Uterus (tissue), 4 donors: ENCODE measurements at places on chromosomes 6 and 20. TPM values are rescaled to one million over a fixed set of nuclear protein-coding genes. Genes with fewer than 3 reads are reported as not detected.

Gene AIF1
- 25.6 TPM for total RNA-seq

Gene C20orf144
- total RNA-seq = not detected

Gene ADGRB3
- total RNA-seq = 5.3 TPM

Gene XKR7
- total RNA-seq = 0.14 TPM

Gene GINS1
- total RNA-seq = 1.3 TPM

Gene MOG
- total RNA-seq = not detected

Gene SNX3
- 152 TPM for total RNA-seq

Gene TRERF1
- 3.8 TPM for total RNA-seq

Gene MICAL1
- 30.6 TPM for total RNA-seq

Gene LY6G6F
- total RNA-seq = not detected

GRCh38 chr6:21115111-21115510 lies 478.4 kb upstream of the SOX4 start:
- no peak overlapping the region for H3K4me3 ChIP-seq
- no peaks in the 10 kb centered on the region for H3K4me1 ChIP-seq
- no peaks in the 10 kb centered on the region for H3K36me3 ChIP-seq
- no peak for DNase-seq
- no peak overlapping the region for H3K27ac ChIP-seq

DNA sequence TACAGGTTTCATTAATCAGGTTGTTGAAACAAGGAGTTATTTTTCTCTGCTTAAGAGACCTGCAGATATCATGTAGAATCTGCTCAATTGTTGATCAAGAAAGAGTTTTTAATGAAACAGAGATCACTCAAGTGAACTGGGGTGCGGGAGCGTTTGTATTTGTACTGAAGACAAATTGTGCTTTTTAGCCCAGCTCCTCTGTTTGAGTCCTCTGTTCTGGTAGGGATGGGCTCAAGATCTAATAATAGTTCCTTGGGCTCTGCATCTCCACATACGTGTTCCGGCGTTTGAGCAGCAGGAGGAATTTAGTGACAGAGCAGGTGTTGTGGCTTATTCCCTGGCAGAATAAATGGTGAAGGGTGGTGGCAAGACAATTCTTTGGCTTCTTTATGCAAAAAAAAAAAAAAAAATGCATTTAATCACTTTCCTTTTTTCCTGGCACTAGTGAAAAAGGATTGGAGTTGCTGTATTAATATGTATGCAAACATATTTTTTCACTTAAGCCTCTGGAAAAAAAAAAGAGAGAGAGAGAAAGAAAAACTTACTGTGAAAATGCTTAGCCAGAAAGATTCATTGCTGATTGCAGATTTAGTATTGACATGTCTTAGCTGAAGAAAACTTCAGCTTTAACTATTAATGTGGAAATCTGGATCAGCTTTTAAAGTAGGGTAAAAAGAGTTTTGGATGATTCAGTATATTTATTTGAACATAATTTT lies 4.0 kb downstream of the CITED2 start:
- DNase-seq = no peak
- H3K27ac ChIP-seq = peak overlapping the region; percentile 95
- peak overlapping the region; percentile 80 for H3K4me3 ChIP-seq
- H3K36me3 ChIP-seq = no peaks in the 10 kb centered on the region
- H3K4me1 ChIP-seq = peaks cover 4% of the 10 kb centered on the region
- H3K27me3 ChIP-seq = no peaks in the 10 kb centered on the region

DNA sequence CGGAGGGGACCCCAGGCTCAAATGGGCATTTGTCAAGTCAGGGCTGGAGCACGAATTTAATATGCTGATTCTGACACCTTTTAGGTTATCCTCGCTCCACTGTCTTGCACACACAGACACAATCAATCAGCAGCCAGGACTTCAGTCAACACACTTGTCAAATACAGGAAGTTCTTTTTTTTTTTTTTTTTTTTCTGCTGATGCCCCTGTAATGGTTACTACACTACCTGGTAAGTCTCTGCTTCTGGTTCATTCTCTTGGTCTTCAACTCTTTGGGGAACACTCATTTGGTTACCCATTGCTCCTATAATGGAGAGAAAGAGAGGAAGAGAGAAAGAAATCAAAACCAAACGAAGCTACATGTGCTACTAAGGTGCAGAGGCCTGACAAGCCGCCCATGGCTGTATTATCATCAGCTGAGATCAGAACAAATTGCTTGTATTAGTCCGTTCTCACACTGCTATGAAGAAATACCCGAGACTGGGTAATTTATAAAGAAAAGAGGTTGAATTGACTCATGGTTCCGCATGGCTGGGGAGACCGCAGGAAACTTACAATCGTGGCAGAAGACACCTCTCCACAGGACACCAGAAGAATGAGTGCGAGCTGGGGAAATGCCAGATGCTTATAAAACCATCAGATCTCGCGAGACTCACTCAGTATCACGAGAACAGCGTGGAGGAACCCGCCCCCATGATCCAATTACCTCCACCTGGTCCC lies 11.8 kb downstream of the BCAS1 start:
- H3K27ac ChIP-seq = no peak overlapping the region
- no peak overlapping the region for H3K4me3 ChIP-seq
- H3K4me1 ChIP-seq = no peaks in the 10 kb centered on the region
- H3K36me3 ChIP-seq = no peaks in the 10 kb centered on the region
- H3K27me3 ChIP-seq = no peaks in the 10 kb centered on the region

GRCh38 chr20:19945732-19946670 lies 71.2 kb upstream of the NAA20 start:
- H3K27me3 ChIP-seq = no peaks in the 10 kb centered on the region
- H3K36me3 ChIP-seq = no peaks in the 10 kb centered on the region
- H3K27ac ChIP-seq = peak overlapping the region; percentile 8
- H3K4me3 ChIP-seq = no peak overlapping the region
- no peaks in the 10 kb centered on the region for H3K4me1 ChIP-seq

DNA sequence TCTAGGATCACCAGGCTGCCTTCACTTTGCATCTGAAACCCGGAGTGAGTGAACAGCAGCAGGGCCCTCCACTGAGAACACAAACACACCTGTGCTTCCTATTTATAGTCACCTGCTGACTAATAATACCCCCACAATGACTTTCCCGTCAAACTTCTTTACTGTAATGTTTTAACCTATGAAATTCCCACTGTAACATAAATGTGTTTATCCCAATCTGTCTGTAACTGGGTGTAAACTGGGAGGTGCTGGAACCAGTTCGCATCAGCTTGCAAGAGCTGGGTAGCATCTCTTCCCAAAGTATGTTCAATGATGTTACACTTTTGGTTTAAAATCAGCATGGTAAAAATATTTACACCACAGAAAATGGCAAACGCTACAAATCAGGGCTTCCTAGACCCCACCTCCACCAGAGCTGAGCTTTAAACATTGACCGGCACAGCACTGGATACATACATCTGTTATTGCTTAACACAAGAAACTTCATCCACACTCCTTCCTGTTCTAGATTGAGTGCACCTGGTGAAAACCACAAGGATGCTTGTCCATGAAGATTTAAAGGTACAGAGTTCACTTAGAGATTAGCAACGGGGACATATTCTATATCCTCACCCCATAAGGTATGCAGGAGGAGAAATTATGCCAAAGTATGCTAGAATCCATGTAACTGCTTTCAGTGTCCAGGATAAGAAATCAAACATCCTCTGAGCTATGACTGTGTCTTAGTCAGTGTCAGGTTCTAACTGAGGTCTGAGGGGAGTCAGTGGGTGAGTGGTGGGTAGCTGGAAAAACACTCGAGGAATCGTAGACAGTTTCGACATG lies 79.0 kb downstream of the ALDH8A1 start:
- no peaks in the 10 kb centered on the region for H3K4me1 ChIP-seq
- no peaks in the 10 kb centered on the region for H3K27me3 ChIP-seq
- H3K4me3 ChIP-seq = no peak overlapping the region
- H3K36me3 ChIP-seq = no peaks in the 10 kb centered on the region
- H3K27ac ChIP-seq = no peak overlapping the region

GRCh38 chr6:139904158-139904533 lies 529.7 kb upstream of the CITED2 start:
- no peak overlapping the region for H3K27ac ChIP-seq
- no peaks in the 10 kb centered on the region for H3K36me3 ChIP-seq
- no peak for DNase-seq
- no peaks in the 10 kb centered on the region for H3K27me3 ChIP-seq

DNA sequence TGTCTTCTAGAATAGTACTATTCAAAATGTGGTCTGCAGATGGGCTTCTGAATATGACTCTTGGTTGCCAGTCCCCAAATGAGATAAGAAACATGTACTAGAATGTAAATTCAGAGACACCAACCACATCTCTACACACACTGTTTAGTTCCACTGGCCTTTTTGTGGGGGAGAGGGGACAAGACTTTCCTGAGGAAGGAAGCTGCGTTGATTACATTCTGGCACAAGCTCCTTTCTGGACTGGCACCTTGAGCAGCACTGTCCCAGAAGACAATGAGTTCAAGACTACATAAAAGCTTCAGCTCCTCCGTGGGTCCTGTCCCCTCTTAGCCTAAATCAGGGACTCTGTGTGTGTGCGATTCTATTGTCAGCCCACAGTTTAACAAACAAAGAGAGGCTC lies 6.9 kb upstream of the IYD start:
- no peaks in the 10 kb centered on the region for H3K4me1 ChIP-seq
- no peaks in the 10 kb centered on the region for H3K36me3 ChIP-seq
- no peak overlapping the region for H3K4me3 ChIP-seq
- no peak overlapping the region for H3K27ac ChIP-seq
- no peaks in the 10 kb centered on the region for H3K27me3 ChIP-seq

GRCh38 chr6:10658910-10659698 lies 35.3 kb downstream of the C6orf52 start:
- no peaks in the 10 kb centered on the region for H3K36me3 ChIP-seq
- DNase-seq = no peak
- no peak overlapping the region for H3K27ac ChIP-seq
- H3K27me3 ChIP-seq = no peaks in the 10 kb centered on the region

DNA sequence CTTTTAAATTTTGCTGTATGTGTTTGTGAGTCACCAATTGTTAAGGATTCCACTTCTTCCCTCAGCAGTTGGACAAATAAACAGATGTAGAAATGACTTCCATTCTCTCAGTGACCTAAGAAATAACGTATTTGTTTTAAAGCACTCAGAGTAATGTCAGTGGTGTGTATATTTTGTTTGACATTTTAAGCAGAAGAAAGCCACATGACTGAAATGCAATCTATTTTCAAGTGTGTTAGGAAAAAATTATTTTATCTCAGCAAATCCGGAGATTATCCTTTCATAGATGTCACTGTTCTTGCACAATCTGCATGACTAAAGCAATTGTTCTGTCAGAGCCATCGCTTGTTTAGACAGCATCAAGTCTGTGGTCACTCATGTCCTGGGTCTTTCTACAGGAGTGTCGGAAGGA lies 77.1 kb downstream of the JAG1 start:
- no peaks in the 10 kb centered on the region for H3K27me3 ChIP-seq
- H3K36me3 ChIP-seq = no peaks in the 10 kb centered on the region
- H3K4me1 ChIP-seq = no peaks in the 10 kb centered on the region
- H3K4me3 ChIP-seq = no peak overlapping the region
- H3K27ac ChIP-seq = no peak overlapping the region

DNA sequence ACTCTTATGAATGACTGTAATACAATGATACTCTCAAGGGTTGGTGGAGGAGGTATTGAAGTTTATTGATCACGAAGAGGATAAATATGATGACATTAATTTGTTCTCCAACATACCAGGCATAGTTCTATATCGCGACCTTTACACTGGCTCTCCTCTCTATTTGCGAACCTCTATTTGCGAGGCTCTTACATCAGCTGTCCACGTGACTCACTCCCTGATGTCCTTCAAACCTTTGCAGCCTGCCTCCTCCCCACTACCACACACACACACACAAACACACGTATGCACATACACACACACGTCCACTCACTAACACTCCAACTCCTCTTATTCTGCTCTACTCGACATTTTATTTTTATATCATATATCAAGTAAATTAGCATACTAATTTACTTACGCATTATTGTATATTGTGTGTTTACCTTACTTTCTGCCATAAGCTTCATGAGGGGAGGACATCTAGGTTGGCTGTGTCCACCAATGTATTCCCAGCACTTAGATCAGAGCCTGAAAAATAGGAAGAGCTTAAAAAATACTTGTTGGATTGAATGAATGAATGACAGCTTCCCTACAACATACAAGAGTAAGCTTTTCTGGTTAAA lies 53.3 kb upstream of the TNFRSF21 start:
- no peak overlapping the region for H3K27ac ChIP-seq
- no peaks in the 10 kb centered on the region for H3K4me1 ChIP-seq
- no peak for DNase-seq
- H3K4me3 ChIP-seq = no peak overlapping the region

DNA sequence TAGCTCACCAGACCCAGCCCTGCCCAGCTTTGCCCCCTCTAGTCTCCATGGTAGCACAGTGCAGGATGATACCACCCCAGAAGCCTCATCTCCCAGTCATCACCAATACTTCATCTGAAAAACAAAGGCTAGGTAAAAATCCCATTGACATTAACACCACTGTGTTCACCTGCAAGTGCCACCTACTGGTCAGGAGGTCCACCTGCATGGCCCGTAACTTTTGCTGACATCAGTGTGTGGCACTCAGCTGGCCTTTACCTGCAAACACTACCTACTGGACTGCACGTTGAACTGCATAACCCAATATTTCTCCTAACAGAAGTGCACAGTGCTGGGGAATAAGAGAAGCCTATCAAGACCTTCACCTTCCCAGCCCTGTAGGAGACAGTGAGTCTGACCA lies 234.7 kb upstream of the ADGRB3 start:
- no peak overlapping the region for H3K27ac ChIP-seq
- no peak overlapping the region for H3K4me3 ChIP-seq
- no peaks in the 10 kb centered on the region for H3K27me3 ChIP-seq
- no peaks in the 10 kb centered on the region for H3K36me3 ChIP-seq
- no peak for DNase-seq

DNA sequence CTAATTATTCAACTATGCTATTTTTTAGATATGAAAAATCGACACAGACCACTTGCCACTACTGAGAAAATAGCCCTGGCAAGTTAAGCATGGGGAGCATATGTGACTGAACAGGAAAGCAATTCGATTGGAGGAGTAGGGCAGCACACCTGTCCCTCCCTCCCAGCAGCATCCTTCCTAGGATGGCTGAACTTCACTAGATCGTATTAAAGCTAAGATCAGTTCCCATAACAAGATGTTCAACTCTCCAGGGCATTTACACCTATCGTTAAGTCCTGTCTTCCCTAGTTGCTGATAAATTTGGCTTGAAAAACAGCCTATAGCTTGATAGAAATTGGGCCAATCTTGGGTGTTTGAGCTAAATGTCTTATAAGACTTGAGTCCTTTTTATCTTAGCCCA lies 7.0 kb downstream of the PPP1R10 start:
- no peaks in the 10 kb centered on the region for H3K36me3 ChIP-seq
- peak overlapping the region; percentile 26 for H3K27ac ChIP-seq
- H3K4me3 ChIP-seq = no peak overlapping the region
- H3K4me1 ChIP-seq = peaks cover 21% of the 10 kb centered on the region

DNA sequence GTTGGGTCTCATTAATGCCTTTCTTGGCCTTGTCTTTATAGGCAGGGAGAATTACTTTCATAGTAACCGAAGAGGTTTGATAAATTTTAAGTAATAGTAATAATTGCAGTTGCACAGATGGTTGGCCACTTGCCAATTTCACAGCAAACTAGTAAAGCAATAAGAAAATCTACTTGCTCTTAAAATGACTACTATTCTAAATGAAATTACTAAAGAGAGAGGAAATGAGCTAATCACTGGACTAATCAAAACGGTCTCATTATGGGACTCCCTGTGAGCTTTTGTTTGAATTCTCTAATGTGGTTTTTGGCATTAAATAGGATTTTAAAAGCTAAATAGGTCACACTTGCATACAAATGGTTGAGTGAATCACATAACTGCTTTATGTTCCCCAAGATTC lies 227.4 kb upstream of the PLN start:
- no peaks in the 10 kb centered on the region for H3K36me3 ChIP-seq
- no peaks in the 10 kb centered on the region for H3K4me1 ChIP-seq
- peak overlapping the region; percentile 88 for H3K27ac ChIP-seq
- H3K4me3 ChIP-seq = no peak overlapping the region
